ENCODE measurements at places on chromosomes 1 and 21.

- no peak for DNase-seq
These were observed 71.8 kb downstream of the CHRM3 start for GRCh38 chr1:239458144-239458500.

DNA sequence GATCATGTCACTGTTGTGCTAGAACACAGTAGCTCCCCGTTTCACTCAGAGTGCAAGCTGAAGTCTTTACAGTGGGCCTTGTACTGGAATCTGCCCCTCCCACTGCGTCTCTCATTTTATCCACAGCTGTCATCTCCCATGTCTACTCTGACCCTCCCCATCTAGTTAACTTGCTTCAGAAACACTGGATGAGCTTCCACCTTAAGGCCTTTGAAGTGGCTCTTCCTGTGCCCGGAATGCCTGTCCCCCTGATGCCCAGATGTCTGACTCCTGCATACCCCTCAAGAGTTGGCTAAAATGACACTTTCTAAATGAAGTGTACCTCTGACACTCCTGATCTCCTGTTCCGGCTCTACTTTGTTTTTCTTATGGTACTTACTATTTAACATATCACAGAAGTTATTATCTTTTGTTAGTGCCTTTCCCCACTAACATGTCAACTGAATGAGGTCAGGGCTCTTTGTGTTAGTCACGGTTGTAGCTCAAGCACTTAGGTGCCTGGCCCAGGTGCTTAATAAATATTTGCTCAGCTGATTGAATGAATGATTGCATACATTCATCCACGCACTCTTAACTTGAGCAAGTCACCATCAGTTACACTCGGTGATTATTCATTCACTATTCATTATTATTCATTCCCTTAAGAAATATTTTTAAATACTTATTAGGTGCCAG, 13.3 kb downstream of the ARV1 start:
- no peak for DNase-seq

- no peak for DNase-seq
These were observed 343.0 kb downstream of the USP25 start for GRCh38 chr21:16072737-16073136.

- no peak for DNase-seq
These were observed 6.2 kb upstream of the LAPTM5 start for GRCh38 chr1:30763651-30764248.

- no peak for DNase-seq
These were observed 31.8 kb upstream of the ANGPTL7 start for GRCh38 chr1:11157394-11157793.

DNA sequence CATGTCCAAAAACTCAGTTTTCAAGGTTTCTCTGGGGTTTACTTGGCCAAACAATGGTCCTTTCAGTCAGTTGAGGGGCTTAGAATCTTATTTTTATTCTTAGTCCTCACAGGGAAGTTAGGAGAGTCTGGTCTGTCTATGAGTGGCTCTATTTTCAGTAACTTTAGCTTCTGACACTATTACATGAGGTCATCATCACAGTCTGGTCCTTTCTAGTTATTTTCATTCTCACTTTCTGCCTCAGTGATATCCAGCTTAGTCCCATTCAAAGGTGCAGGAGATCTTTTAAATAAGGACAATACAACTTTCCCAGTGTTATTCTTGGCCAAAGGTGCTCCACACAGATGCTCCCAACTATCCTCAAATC, 30.0 kb upstream of the FGGY start:
- DNase-seq: no peak

GRCh38 chr1:33753087-33753856, 110.6 kb upstream of the HMGB4 start:
- DNase-seq: no peak

DNA sequence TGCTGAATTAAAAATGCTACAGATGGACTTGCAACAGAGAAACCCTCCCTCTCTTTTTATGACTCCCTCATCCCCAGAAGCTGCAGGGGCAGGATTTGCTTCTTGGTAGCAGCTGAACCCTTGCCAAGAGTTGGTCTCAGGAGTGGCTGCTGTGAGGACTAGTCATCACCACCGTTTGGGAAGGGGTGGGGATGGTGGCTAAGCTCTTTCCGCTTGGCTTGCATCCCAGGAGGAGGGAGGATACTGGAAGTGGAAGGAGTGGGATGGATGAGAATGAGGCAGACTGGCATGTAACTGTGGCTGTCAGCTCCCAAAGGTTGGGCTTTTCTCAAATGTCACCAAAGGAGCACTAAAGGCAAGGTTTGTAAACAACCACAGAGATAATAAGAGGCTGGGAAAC, 50.8 kb upstream of the COL24A1 start:
- no peak for DNase-seq

GRCh38 chr1:229148041-229148671, 122.8 kb upstream of the RAB4A start:
- no peak for DNase-seq

DNA sequence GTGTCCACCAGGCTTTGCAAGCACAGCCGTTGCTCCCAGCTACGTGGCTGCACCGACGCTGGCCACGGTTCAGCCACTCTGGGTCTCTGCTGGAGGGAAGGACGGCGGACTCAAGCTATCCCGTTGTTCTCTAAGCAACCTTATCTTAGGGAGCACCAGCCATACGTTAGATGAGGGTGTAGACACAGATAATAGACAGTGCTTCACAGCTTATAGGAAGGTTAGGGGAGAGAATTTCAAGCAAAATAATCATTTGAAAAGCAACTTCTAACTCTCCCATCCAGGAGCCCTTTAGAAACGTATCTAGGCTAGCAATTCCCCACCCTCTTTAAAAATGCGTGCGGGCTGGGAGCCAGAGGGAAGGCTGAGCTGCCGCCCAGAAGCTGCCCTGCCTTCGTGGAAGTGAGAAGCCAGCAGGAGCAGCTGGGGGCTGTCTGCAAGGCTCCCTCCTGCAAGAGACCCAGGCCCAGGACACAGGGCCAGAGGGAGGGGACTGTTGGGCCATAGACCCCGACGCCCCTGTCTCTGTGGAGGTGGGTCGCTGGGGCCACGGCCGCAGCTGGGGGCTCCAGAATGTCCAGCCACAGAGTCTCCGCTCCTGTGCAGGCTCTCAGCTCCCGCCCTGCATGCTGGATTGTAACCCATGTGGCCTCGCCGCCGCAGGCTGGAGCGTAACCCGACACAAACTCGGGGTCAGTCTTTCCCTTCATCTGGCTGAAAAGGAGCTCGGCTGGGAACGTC, 31.2 kb upstream of the COL6A2 start:
- DNase-seq: no peak

DNA sequence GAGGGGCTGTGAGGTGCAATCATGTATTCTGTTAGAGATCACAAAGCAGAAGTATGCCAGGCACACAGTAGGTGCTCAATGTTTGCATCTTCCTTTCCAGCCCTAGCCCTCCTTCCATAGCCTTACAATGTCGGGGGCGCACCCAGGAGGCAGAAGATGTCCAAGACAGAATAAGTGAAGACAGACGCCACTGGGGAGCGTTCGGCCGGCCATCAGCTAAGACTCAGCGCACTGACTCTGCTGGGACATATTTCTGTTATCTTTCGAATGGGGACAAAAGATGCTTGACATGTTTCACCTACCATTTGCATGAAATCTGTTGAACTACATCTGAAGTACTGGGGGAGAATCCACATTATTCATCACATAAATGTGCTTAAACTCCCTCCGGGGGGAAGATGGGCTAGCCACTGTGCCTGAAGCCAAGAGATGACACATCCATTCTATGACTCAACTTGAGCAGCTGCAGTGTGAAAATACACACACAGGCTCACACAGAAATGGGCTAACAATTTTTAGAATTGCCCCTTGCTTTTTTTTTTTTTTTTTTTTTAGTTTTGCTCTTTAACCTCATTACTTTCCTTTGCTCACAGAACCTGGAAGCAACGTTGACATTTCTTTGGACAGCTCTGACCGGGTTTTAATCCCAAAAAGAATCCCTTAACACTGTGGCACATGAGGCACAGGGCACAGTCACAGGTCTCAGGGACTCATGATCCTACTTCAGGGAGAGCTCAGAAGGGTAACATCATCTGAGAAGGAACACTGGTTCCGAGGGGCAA, 7.9 kb downstream of the TIAM1 start:
- DNase-seq: no peak

DNA sequence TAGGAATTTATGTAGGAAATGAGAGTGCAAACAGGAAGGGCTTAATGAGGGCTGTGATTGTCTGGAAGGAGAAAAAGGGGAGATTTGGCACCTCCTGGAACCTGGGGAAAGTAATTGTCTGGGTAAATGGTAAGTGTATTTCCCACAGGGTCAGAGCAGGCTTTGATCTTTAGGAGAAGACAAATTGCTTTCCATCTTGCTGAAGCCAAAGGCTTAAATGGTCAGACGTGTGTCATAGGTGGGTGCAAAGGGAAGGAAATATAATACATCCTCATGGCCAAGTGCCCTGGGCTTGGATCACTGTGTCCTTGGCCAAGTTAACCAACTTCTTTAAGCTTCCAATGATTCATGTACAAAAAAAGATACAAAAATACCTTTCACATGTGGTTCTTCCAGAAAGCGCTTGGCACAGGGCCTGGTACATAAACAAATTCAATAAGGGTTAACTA, 1.3 kb upstream of the DUSP23 start:
- no peak for DNase-seq

DNA sequence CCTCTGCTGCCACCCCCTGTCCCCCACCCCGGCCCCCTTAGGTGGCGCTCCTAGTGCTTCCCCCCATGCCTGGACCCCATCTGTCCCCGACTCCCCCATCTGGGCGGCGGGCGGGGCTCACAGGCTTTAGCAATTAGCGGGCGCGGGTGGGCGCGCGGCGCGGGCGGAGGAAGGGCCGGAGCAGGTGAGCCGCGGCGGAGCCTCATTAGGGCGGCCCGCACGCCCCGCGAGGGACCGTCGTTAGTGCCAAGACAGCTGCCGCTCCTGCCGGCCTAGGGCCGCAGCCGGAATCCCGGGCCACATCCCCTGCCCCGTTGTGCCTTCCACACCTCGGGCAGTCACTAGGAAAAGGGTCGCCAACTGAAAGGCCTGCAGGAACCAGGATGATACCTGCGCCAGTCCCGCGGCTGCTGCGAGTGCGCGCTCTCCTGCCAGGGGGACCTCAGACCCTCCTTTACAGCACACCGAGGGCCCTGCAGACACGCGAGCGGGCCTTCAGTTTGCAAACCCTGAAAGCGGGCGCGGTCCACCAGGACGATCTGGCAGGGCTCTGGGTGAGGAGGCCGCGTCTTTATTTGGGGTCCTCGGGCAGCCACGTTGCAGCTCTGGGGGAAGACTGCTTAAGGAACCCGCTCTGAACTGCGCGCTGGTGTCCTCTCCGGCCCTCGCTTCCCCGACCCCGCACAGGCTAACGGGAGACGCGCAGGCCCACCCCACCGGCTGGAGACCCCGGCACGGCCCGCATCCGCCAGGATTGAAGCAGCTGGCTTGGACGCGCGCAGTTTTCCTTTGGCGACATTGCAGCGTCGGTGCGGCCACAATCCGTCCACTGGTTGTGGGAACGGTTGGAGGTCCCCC, 7.6 kb downstream of the OLIG2 start:
- DNase-seq: no peak

GRCh38 chr1:229124520-229125124, 146.3 kb upstream of the RAB4A start:
- DNase-seq: no peak

- no peak for DNase-seq
These were observed 19.8 kb upstream of the HSPG2 start for GRCh38 chr1:21956720-21957552.

DNA sequence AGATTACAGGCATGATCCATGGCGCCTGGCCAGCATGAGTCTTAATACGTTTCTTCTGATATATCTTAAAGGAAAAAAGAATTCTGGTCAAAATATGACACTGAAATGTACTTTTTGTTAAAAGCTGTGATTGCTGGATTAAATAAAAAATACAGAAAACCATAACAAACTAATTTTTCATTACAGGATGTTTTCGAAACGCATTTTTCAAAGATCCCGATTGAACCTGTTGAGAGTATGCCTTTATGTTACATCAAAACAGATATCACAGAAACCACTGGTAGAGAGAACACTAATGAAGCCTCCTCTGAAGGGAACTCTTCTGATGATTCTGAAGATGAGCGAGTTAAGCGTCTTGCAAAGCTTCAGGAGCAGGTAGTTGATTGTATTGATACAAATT, 30.2 kb downstream of the BRDT start:
- no peak for DNase-seq

DNA sequence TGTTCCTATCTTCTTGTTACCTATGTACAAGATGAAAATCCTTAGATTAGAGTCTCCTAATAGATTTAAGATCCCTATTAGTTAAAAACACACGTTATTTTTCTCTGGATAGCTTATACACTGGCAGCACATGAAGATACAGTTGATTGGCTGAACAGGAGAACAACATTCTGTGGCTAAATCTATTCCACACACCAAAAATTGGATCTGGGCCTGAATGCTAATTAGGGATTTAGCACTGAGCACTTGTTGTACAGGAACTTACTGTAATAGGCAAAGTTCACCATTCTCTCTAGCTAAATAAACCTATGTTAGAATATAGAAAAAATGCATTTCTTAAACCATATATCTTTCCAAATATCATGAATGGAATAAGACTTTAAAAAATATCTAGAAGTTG, 117.1 kb upstream of the PTGFR start:
- no peak for DNase-seq

GRCh38 chr1:181759481-181759880, 276.2 kb downstream of the CACNA1E start:
- DNase-seq: no peak

- no peak for DNase-seq
These were observed 60.9 kb downstream of the LHX4 start for GRCh38 chr1:180291004-180291403.

DNA sequence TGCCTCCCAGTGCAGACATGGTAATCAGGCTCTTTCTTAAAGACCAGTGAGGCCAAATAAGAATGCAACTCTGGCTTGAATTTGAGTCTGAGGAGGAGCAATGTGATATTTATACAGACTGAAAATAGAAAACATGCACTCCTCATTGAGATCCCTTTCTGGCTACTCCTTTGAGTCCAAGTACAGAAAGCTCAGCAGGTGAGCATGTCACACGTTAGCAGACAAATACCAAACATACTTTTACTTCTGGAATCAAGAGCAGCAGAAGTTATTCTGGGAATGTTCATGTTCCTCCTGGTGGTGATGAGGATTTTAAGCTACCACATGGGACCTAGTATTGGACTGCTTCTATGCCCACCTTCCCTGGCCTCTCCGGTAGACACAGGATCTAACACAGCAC, 48.3 kb downstream of the PGBD5 start:
- DNase-seq: no peak

- no peak for DNase-seq
These were observed 332.9 kb downstream of the BARHL2 start for GRCh38 chr1:90384193-90384592.

DNA sequence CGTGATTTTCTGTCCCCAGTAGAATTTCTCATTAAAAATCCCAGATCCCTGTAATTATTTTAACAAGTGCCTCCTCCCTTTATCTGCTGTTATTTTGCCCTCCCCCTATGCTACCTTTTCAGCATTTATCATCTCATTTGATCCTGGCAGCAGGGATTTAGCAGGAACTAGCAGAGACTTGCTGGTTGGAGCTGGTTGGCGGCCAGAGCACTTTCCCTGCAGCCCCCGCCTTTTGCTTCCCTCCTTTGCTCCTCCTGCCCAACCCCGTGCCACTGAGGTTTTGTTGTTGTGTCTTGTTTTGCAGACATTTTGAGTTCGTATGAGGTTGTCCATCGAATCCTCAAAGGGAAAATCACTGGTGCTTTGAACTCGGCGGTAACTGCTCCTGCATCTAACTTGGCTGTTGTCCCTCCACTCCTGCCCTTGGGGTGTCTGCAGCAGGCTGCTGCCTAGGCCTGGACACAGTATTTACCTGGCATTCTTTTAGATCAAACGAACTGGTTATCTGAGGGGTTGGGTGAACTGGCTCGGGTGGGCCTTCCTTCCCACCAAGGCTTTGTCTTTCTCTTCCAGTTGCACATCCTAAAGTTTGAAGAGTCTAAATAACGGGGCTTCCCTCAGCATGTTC, 11.2 kb downstream of the UBE2Q1 start:
- no peak for DNase-seq

Measured in activated CD4-positive, CD25-positive, alpha-beta regulatory T cell (primary cell).